ENCODE measurements at places on chromosomes 7 and 10. TPM values are rescaled to one million over a fixed set of nuclear protein-coding genes. Genes with fewer than 3 reads are reported as not detected.

DNA sequence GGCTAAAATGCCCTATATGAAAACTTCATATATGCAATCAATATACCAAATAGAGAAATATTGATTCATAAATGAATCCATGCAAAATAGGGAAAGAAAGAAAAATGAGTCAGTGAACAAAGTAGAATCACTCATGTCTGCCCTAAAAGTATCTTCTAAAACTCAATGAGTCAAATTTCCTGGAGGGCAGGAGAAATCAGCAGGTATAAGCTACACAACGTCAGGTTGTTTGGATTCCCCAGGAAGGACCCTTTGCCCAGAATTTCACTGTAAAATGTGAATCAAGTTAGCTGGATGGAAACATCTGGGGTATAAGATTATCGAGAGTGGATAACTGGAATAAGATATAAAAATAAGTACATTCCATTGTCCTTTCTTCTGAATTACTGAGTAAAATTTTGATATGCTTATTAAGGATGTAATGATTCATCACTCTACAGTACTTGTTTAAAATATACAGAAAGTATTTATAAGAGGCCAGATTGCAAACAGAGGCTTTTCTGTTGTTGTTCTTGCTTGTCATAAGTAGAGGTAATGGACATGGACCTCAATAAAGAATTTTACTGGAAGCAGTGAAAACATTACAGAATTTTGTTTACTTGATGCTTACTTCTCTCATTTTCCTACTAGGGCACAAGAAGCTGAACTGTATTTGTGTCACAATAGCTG is 99.0 kb downstream of the AGMO start:
- H3K27me3 ChIP-seq = no peaks in the 10 kb centered on the region
- peak overlapping the region; percentile 68 for H3K4me3 ChIP-seq
- no peaks in the 10 kb centered on the region for H3K36me3 ChIP-seq

- H3K36me3 ChIP-seq = no peaks in the 10 kb centered on the region
- DNase-seq = no peak
- no peak overlapping the region for H3K4me3 ChIP-seq
- H3K4me1 ChIP-seq = no peaks in the 10 kb centered on the region
These were observed 964.4 kb downstream of the PCDH15 start for GRCh38 chr10:53836638-53837037.

- H3K36me3 ChIP-seq = no peaks in the 10 kb centered on the region
- no peak for DNase-seq
- H3K4me3 ChIP-seq = no peak overlapping the region
- H3K27me3 ChIP-seq = peaks cover 2% of the 10 kb centered on the region
- H3K27ac ChIP-seq = no peak overlapping the region
These were observed 15.6 kb upstream of the MYH16 start for GRCh38 chr7:99257065-99257464.

- DNase-seq = no peak
- H3K27me3 ChIP-seq = peaks cover 1% of the 10 kb centered on the region
- peaks cover 6% of the 10 kb centered on the region for H3K36me3 ChIP-seq
- H3K4me1 ChIP-seq = no peaks in the 10 kb centered on the region
- H3K27ac ChIP-seq = no peak overlapping the region
These were observed 42.3 kb upstream of the FOXI2 start for GRCh38 chr10:127694580-127695193.

DNA sequence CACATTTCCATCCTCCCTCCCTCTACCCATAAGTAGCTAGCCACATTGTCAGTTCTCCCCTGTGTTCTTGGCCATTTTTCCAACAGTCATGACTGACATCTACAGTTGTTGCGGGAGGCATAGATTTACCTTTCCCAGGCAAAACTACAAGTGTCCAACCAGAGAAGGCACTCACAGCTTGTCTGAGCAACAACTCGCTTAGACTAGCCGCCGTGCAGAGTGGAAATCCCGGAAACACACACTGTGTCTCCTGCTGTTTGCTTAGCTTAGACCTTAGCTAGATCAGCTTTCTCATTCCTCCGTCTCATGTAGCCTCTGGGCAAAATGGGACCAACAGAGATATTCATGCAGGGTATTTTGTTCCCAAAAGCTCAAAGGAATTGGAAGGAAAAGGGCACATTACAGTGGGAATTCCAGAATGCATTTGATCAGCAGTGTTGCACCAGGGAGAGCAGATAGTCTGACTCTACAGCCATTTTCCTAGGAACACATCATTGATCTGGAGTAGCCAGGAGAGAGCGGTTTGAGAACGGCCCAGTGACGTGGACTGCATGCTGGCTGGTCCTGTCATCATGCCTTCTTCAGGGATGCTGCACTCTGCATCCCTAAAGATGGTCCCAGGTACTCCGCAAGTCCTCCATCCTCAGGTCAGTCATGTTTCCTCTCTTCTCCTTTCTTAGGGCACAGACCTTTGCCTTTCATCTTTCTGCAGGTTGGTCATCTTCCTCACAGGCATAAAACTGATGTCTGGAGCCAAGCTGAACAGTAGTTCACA is 89.4 kb downstream of the C10orf90 start:
- H3K27ac ChIP-seq = no peak overlapping the region
- H3K4me1 ChIP-seq = no peaks in the 10 kb centered on the region
- no peaks in the 10 kb centered on the region for H3K36me3 ChIP-seq
- DNase-seq = no peak
- H3K4me3 ChIP-seq = no peak overlapping the region
- peaks cover 8% of the 10 kb centered on the region for H3K27me3 ChIP-seq

DNA sequence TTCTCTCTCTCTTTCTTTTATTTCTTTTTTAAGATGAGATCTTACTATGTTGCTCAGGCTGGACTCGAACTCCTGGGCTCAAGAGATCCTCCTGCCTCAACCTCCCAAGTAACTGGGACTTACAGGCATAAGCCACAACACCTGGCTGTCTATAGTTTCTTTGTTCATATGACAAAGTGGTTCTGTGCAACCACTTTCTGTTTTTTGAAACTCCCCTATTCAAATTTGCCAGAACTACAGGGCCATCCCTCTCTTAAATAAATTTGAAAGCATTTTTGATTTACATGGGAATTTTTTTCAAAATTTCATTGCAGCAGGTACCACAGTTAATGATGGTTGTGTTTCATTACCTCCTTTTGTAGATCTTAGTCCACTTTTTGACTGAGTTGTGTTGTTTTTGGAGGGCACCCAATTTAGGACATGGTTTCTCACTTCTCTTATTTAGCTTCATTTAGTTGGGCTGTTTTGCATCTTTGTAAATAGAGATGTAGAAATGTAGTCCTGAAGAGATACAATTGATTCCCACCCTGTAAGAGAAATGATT is 119.2 kb downstream of the LRRC4 start:
- H3K27me3 ChIP-seq = no peaks in the 10 kb centered on the region
- DNase-seq = no peak
- no peak overlapping the region for H3K4me3 ChIP-seq
- no peak overlapping the region for H3K27ac ChIP-seq
- peaks cover 28% of the 10 kb centered on the region for H3K4me1 ChIP-seq
- peaks cover 12% of the 10 kb centered on the region for H3K36me3 ChIP-seq

GRCh38 chr10:44512431-44513022 is 127.6 kb upstream of the CXCL12 start:
- H3K27ac ChIP-seq = no peak overlapping the region
- peaks cover 22% of the 10 kb centered on the region for H3K4me1 ChIP-seq
- no peaks in the 10 kb centered on the region for H3K27me3 ChIP-seq

- no peak overlapping the region for H3K27ac ChIP-seq
- H3K4me1 ChIP-seq = peaks cover 32% of the 10 kb centered on the region
- H3K4me3 ChIP-seq = no peak overlapping the region
- DNase-seq = no peak
These were observed 27.3 kb downstream of the TMEM120A start for GRCh38 chr7:75967055-75967454.

DNA sequence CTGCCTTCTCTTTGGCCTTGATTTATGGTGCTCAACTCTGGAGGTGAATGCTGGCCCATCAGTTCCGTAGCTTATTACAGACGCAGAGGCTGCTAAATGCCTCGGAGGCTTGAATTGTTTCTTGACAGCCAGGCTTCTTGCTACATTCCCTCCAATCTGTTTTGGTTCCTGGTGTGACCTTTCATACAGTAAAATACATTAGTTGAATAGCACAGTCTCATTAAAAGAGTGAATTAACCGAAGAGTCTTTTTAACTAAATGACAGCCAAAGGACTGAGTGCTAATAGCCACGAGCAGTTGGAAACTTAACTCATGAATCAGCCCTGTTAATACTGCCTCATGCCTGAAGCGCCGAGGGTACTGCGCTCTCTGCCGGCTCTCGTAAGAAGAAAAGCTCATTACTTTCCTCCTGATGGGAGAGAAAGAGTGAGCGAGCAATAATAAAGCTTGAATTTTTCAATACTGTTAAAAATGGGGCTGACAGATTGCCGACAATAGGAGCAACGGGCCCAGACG is 236.4 kb upstream of the GPR26 start:
- DNase-seq = no peak
- peaks cover 9% of the 10 kb centered on the region for H3K36me3 ChIP-seq
- no peak overlapping the region for H3K27ac ChIP-seq
- no peak overlapping the region for H3K4me3 ChIP-seq

UTF1 gene
- total RNA-seq = not detected

NPC1L1 gene
- total RNA-seq = not detected

FBXO24 gene
- total RNA-seq = 0.47 TPM

OPN1SW gene
- total RNA-seq = not detected

FAM107B gene
- total RNA-seq = 21.6 TPM
